ENCODE measurements at places on chromosomes 2 and 18. TPM values are rescaled to one million over a fixed set of nuclear protein-coding genes. Genes with fewer than 3 reads are reported as not detected.

DNA sequence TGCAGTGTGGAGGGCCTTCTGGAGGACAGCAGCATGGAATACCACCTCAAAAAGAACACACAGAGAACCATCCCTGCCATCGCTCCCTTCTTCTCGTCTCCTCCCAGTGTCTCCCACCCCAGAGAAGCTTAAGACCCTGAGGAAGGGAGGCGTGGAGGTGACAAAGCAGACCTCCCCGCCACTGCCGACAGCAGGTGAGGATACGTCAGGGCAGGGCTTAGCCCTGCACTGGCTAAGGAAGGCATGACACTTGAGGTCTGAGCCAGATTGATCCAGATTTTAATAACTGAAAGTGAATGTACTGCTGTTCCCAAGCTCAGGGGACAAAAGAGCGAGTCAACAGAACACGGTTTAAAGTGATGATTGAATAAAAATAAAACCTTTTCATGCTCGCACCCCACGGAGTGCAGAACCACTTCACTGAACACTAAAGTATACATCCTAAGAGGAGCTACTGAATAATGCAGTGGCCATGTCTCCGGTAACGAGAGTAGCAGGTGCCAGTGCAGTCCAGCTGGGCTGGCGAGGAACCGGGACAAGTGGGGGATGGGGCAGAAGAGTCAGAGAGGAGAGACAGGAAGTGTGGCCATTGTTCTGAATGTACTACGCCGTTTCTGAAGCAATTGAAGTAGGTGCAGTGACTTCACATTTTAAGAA lies 391.0 kb downstream of the CDH2 start:
- no peak for DNase-seq

- no peak for DNase-seq
Measured at GRCh38 chr2:67272195-67272594, 124.9 kb upstream of the ETAA1 start.

DNA sequence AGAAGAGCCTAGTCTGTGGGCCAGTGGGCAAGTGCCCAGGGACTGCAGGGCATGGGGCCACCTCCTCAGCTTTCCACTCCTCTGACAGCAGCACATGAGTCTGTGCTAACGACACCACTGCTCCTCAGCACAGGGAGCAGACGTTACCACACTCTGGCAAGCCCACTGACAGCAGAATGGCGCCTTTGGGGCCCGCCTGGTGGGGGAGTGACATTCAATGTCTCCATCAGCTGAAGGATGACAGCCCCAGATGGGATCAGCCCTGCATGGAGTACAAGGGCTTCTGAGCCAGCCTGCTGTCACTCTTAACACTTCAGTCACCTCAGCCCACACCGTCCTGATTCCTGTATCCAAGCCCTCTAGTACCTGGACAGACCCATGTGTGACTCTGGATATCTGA lies 149.4 kb upstream of the SMAD2 start:
- no peak for DNase-seq

GRCh38 chr2:39517622-39518021 lies 80.5 kb upstream of the MAP4K3 start:
- no peak for DNase-seq

GRCh38 chr2:18611604-18612003 lies 22.2 kb upstream of the NT5C1B start:
- no peak for DNase-seq

The PAX3 gene
- 0.84 TPM for total RNA-seq

DNA sequence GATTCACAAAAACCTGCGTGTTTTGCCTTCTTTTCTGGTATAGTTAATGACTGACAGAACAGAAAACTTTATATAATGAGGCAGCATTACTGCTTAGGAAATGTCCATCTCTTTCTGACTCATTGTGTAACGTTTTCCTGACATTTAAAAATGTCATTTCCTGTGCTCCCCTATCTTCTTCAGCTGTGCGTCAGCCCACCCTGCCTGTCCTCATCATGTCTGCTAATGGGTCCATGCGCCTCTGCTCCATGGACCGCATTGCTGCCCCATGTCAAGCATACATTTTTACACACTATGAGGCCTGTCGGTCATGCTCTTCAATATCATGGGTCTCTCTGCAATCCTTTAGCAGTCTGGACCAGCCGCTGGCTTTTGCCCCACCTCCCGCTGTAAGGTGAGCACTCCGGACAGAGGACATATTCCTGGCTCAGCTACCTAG lies 234.3 kb downstream of the CDCA7 start:
- no peak for DNase-seq
